ENCODE measurements at places on chromosomes 5 and 9. TPM values are rescaled to one million over a fixed set of nuclear protein-coding genes. Genes with fewer than 3 reads are reported as not detected.

Gene EIF4E1B
- polyA plus RNA-seq: not detected

Gene TMC1
- 1.9 TPM for polyA plus RNA-seq

Gene COQ4
- polyA plus RNA-seq: 46.2 TPM

Gene PDE8B
- 9.8 TPM for polyA plus RNA-seq

Gene STING1
- polyA plus RNA-seq: 8.0 TPM

Gene NUP155
- 5.0 TPM for polyA plus RNA-seq

Gene LYSMD3
- polyA plus RNA-seq: 9.2 TPM

Gene CD274
- polyA plus RNA-seq: 2.6 TPM

Gene CA9
- polyA plus RNA-seq: 2.2 TPM
